ENCODE measurements at places on chromosomes 6 and 20.

DNA sequence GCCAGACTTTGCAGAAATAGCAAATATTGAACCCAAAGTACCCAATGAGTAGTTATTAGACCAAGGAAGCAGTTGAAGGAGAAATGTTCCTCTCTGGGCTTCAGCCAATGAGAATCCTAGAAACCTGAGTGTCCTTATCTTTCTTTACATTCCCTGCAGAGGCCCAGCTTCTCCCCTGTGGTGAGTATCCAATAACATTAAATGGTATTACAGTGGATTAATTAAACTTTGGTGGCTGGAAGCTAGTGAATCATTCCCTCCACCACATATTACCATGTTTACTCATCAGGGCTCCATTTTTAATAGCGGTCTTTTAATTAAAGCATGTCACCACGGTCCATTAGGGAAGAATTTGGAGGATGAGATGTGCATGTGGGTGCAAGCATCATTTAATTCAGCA, 74.0 kb downstream of the UNC5CL start:
- DNase-seq, result no peak

GRCh38 chr20:677957-678356, 2.4 kb upstream of the SCRT2 start:
- no peak for DNase-seq

DNA sequence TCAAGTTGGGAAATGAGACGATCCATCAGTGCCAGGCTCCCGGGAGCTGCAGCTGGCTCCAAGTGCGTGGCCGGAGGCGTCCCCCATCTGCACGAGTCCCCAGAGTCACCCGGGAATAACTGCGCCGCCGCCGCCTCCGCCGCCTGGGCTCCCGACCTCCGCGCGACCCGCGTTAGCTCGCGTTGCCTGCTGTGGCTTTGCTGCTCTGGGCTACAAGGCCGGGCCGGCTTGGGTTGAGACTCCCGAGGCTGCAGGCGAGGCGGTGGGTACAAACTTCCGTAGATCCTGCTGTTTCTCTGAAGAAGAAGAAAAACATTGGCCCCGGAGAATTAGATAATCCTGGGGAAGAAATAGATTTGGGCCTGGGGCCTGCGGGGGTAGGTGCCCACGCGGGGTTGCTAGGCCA, 7.4 kb upstream of the LAMP5 start:
- peak; percentile 62 for DNase-seq

- DNase-seq, result no peak
Observed at GRCh38 chr6:44276667-44277640, 6.7 kb downstream of the TMEM151B start.

GRCh38 chr6:157714153-157714490, 108.9 kb upstream of the SNX9 start:
- no peak for DNase-seq

- DNase-seq, result no peak
Observed at GRCh38 chr6:11852061-11852651, 73.6 kb upstream of the ADTRP start.

DNA sequence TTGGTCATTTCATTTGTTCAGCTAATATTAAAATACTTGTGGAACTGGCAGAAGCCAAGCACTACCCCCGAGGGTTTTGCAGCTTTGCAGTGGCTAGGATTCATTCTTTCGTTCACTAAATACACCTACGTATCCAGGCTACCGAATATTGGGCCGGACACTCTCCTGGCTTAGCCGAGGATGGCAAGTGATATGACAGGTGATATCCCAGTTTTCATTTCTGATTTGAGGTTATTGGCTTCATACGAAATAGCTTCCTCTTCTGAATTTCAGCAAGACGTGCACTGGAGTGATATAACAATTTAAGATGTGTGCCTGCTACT, 536 bp upstream of the MTFR2 start:
- DNase-seq, result no peak

GRCh38 chr6:52337633-52338290, 24.2 kb upstream of the PAQR8 start:
- no peak for DNase-seq

DNA sequence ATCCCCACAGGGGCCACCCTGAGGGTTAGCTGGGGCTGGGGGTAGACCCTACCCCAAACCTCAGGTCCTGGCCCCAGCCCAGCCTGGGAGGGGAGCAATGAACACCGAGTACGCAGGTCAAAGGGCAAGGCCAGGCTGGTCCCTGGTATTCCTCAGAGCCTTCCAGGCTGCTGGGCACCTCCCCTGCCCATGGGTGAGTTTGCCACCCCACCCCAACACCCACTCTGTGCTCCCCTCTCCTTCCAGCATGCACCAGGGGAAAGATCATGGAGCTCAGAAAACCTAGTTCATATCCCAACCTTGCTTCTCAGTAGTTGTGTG, 103.9 kb upstream of the FOXP4 start:
- no peak for DNase-seq

DNA sequence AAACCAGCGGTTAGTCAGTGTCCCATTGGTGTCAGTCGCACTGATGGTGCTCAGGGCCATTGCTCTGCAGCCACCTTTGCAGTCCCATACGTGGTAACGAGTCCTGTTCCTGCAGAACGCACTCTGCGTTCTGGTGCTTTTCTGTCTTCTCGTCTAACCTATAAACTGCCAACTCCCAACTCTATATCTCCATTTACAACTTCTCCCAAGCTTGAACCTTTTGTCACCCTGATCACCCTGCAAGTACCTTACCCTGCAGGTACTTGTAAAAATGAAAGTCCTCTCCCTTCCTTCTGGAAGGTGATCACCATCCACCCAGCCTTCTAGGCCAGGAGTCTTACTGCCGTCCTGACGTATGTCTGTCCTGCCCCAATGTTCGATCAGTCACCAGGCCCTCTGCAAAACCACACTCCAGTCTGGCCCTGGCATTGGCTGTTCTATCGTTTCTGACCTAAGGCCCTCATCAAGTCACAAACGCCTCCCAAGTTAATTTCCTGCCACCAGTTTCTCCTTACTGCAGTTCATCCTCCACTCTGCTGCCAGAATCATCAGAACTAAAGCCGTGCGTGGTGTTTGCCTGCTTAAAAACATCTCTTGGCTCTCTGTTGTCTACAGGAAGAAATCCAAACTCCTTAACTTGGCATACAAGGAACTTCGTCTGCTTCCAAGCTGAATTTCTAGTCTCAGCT, 7.9 kb downstream of the RREB1 start:
- DNase-seq, result no peak

GRCh38 chr6:8845690-8846089, 410.3 kb upstream of the SLC35B3 start:
- no peak for DNase-seq

DNA sequence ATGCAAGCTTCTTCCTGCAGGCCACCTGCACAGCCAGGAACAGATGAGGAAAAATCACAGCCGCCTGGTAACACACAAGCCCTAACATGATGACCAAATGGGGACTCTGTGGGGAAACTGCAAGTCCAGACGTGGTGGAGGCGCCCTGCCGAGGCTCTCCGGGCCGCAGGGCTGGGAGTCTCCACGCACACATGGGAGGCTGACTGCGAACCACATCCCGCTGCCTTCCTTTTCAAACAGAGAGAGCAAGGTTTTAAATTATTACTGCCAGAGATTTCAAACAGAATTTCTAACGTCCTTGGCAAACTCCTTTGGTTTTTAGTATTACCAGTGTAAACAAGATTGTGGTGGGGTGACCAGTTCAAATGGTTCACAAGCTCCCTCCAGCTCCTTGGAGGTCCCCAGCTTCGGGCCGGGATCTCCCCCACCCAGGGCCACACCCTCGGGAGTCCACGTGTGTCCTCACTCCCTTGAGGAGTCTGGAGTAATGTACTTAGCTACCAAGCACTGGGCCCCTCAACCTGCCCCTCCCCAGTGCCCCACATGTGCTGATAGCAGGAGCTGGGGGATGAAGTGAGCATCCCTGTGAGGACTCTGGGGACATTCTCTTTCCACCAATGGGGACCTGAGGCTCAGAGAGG, 252.7 kb downstream of the TAF4 start:
- DNase-seq, result no peak

GRCh38 chr6:162140251-162140852, 587.2 kb downstream of the PRKN start:
- no peak for DNase-seq

GRCh38 chr6:139641376-139641775, 266.9 kb upstream of the CITED2 start:
- DNase-seq, result no peak

DNA sequence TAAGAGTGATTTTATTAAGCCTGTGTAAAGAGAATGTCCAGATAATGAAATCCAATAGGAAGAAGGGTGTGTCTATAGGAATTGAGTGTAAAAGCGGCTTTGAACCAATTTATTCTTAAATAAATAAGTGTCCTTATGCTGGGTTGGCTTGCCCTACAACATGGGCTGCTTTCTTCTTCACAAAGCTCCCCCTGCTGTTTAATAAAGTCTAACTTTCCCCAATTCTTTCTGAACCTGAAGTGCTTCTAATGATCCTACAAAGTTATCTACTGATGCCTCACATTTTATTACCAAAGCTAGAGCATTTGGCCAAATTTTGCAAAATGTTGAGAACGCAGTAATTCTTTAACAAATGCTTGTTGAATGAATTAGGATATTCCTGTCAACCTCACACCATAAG, 36.3 kb upstream of the SIRT5 start:
- no peak for DNase-seq

DNA sequence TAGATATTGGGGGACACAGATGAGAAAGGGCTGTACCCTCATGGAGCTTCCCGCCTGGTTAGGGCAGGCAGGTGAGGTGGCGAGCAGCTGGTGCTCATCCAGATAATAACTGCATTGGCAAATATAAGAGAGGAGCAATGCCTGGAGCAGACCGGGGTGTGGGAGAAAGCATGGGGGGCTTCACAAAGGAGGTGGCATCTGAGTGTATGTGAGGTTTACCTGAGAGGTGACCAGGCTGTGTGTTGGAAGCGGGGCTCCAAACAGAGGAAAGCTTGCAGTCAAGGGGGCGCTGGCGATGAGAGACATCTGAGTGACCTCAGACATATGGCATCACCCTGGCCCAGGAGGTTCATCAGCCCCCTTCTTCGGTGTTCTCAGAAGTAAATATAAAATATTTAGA, 72.1 kb upstream of the PMEPA1 start:
- peak; percentile 77 for DNase-seq

GRCh38 chr6:129667621-129668020, 42.4 kb downstream of the ARHGAP18 start:
- no peak for DNase-seq

DNA sequence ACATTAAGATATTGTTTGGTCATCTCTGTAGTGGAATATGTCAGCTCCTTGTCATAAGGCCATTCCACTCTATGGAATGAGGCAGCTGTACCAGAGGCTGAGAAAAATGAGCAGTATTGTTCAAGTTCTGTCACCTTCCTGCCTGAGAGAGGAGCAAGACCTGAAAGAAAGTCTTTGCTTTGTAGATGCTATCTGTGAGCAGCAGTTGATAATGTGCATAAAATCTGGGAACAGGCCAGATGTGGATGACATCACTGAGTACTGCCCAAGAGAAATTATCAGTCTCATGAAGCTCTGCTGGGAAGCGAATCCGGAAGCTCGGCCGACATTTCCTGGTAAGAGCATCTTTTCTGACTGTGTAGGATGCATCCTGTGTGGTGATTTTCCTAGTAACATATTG, 16.8 kb downstream of the RIPK1 start:
- no peak for DNase-seq

DNA sequence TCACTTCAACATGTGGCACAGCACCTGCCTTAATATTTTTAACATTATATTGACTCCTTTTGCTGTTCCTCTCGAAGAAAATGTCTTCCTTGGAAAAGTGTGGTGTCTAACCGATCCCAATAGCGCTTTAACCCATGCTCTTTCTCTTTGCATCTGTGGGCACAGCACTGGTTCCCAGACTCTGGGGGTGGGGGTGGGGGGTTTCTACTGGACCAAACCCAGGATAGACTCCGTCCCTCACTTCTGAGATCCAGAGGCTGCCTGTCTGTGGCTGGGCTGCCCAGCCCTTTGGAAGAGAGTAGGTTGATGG, 3.9 kb upstream of the ZNF292 start:
- DNase-seq, result no peak

GRCh38 chr6:149897015-149897697, 757 bp downstream of the RAET1E start:
- no peak for DNase-seq

GRCh38 chr6:41939848-41940758, 1.5 kb downstream of the CCND3 start:
- no peak for DNase-seq

DNA sequence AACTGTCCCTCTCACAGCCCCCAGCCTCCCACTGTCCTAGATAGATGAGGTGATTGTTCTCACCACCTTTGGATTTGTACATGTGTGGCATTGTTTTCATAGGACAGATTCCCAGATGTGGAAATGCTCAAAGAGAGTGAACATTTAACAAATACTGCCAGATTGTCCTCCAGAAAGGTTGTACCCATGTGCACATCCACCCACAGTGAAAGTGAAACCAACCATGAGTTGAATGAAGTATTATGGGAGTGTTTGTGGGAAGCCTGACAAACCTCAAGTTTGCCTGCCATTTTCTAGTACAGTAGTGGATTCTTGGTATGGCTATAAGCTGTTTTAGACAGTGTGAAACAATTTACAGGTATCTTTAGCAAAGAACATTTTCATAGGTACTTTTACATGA, 42.7 kb downstream of the ANKRD6 start:
- DNase-seq, result no peak

DNA sequence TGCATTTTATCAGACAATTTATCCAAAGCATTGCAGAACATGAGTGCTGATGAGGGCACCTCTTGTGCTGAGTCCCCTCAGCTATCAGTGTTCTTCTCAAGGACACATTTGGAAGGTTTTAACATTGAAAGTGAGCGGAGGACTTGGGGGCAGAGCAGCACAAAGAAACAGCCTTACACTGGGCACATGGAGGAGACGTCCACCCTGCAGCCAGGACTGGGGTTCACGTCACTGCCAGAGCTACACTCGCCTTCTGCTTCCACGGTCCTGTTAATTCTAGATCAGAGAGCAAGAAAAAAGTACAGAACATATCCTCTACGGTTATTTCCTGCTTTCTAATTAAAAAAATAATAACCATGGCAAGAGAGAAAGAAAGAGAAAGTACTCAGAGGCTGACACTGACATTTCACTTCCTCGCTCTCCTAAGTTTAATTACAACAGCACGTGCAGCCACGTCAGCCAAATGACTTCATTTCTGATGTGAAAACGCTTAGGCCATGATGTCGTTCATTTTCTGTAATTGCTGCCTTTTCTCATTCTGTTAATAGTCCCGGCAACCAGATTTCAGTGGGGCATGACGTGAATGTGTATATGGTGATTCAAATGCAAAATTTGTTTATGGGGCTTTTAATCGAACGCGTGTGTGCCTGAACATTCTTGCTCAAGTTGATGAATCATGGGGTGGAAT, 5.1 kb downstream of the PRND start:
- no peak for DNase-seq

- DNase-seq, result no peak
Observed at GRCh38 chr6:161064915-161065314, 73.3 kb downstream of the MAP3K4 start.

GRCh38 chr20:37233548-37234253, 27.9 kb downstream of the GHRH start:
- DNase-seq, result peak; percentile 23
